Dermis microvascular lymphatic vessel endothelial cell (primary cell): ENCODE measurements at places on chromosomes 4 and X.

GRCh38 chrX:67587946-67588624, 44.3 kb downstream of the AR start:
- peak; percentile 32 for DNase-seq

DNA sequence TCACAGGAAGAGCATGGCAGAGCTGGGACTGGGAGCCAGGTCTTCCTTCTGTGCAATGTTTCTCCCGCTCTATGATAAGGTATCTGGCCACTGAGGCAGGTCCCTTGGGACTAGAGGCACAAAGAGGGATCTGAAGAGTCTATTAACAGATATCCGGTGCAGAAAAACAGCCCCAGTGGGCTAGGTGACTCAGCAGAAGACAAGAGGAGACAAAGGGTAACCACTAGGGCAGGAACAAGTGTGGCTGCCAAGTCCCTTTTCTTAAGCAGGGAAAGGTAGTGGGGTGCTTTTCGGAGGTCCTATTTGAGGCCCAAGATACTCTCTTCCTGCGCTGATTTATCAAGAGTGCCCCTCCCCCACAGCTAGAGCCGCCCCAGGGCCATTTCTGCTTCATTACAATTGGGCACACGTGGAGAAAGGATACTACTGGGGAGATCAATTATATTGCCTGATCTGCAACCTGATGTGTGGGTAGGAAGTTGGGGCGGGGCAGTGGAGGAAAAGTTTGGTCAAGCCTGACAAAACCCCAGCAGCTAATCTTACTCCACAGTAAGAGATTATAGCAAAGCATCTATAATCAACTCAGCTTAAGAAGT, at the start of gene DGAT2L6:
DGAT2L6 (plus strand) TSS at position 546 of the 596 bp plus-strand sequence. CDS start 100 bp downstream, outside the sequence.
- no peak for DNase-seq

- DNase-seq, result no peak
These were observed 33.9 kb upstream of the HTRA3 start for GRCh38 chr4:8235686-8236085.

DNA sequence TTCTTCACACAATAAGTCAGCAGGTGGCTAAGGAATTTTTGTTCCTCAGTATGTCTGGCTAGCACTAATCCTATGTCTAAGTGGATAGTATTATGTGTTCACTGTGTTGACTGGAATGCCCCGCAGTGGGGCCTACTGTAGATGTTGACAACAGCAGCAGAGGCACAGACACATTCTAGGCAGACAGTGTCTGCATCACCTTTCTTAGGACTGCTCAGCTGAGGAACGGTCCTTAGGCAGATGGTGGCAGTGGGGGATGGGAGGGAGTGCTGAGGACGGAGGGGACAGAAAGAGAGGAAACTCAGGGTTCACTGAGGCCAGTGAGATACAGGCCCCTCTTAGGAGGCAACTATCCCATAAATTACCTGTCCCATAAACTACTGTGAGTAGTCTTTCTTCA, 44.6 kb upstream of the LEF1 start:
- no peak for DNase-seq

GRCh38 chrX:20666331-20666730, 399.6 kb upstream of the RPS6KA3 start:
- no peak for DNase-seq

DNA sequence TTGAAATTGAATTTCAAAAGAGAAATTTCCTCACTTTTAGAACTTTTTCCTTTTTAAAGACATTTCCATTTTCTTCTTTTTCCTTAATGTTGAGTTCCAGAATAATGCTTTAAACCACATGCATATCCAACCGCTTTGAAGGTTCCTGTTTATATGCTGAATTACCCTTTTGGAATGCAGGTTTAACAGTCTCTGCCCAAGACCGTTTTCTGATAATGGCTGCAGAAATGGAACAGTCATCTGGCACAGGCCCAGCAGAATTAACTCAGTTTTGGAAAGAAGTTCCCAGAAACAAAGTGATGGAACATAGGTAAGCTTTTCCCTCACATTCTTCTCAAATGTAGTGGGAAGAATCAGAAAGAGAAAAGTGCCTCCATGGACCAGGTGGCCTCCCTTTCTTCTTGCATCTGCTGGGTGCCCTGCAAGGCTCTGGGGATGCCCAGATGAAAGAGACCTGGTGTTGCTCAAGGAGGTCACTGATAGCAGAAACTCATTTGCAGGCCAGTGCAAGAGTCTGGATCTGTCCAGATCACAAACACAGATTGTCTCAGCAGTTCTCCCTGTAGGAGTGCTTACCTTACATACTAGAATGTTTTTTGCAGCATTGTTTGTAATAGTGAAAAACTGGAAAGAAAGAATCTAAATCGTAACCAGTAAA, 42.9 kb downstream of the MOSPD2 start:
- peak; percentile 1 for DNase-seq

- DNase-seq, result no peak
These were observed 43.8 kb downstream of the NHSL2 start for GRCh38 chrX:71954458-71954857.

GRCh38 chr4:150973626-150974251, 41.3 kb downstream of the LRBA start:
- DNase-seq, result no peak

GRCh38 chr4:145042601-145043285, 55.3 kb downstream of the ANAPC10 start:
- DNase-seq, result no peak

GRCh38 chr4:81538716-81539427, 67.2 kb upstream of the RASGEF1B start:
- no peak for DNase-seq

GRCh38 chr4:185932491-185932890, 120.5 kb upstream of the SORBS2 start:
- DNase-seq, result no peak

- no peak for DNase-seq
These were observed 6.7 kb upstream of the DCTD start for GRCh38 chr4:182923796-182924340.

GRCh38 chrX:25039036-25039435, 23.3 kb upstream of the ARX start:
- DNase-seq, result no peak

- no peak for DNase-seq
These were observed 411.9 kb upstream of the EMCN start for GRCh38 chr4:100929758-100930157.

- peak; percentile 68 for DNase-seq
These were observed 580 bp downstream of the NAF1 start for GRCh38 chr4:163166041-163166579.
